ENCODE measurements at places on chromosomes 7 and 10.

GRCh38 chr7:101161692-101162471 is 3.5 kb downstream of the VGF start:
- DNase-seq, result no peak

DNA sequence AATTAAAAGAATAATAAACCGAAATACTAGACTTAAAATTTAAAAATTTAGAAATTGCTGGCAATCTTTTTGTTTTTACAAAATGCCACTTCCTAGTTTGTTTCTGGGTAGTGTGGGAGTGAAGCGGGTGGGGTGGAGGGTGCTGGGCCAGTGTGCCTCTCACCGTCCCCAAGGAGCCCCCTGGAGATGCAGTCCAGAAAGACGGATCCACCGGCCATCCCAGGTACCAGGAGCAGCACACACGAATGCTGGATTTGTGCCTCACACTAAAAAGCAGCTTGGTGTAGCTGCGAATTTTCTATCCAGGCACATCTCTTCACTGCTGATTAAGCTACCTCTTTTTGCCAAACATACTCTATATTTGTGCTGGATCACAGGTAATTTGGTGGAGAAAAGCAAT is 618.1 kb downstream of the DNAJB6 start:
- DNase-seq, result no peak

DNA sequence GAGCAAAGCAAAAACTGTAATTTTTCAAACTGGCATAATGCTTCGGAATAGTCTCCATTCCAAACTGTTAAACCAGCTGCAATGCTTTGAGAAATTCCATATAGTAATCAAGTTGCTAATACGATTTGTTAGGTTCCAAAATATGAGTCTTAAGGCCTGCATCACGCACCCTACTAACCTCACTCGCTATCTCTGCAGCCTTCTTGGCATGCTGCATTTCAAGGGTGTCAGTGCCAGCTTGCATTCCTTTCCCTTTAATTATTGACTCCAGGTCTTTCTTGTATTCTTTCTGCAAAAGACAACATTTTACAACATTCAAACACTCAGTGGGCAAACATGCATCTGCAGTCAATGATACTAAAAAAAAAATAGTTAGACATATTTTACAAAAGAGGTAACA is 61.8 kb downstream of the NEBL start:
- DNase-seq, result no peak

DNA sequence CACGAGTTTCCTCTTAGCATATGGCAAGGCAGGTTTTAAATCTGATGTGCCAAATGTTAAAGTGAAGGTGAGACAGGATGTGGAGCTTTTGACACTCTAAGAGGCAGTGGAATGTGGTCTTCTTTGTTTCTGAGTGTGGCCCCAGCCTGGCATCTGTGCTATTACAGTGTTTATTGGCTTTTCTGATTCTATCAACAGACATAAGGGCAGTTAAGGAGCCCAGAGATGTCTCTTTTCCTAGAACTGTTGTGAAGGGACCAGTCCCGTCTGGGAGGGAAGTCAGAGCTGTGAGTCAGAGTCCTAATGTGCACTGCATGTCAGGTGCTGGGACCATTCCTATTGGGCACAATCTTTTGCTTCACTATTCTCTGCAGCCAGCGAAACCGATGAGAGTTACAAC is 32.5 kb downstream of the TRUB1 start:
- DNase-seq, result no peak

GRCh38 chr7:37332243-37333016 is 116.2 kb downstream of the ELMO1 start:
- DNase-seq, result no peak

GRCh38 chr7:66539902-66540375 is 88.7 kb upstream of the KCTD7 start:
- DNase-seq, result no peak

DNA sequence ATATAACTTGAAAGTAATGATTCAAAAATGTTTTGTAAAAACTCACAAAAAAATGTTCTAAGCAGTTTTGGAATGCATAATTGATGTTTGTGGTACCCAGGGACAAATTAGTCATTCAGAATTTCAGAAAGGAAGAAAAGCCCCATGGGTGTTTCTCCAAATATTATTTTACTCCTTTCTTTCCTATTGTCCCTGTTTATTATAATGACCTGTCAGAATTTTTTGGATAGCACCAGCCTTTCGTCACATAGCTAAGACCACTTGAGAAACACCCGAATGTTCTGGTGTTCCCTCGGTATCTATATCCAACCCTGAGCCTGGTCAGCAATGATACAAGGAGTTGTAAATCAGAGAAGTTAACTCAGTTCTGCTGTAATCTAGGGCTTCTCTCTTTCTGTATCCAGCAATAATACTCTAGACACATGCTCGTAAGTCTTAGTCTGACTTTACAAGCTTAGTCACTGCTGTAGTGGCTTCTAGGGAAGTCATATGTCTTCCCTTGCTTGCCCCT is 64.8 kb upstream of the MEOX2 start:
- no peak for DNase-seq

DNA sequence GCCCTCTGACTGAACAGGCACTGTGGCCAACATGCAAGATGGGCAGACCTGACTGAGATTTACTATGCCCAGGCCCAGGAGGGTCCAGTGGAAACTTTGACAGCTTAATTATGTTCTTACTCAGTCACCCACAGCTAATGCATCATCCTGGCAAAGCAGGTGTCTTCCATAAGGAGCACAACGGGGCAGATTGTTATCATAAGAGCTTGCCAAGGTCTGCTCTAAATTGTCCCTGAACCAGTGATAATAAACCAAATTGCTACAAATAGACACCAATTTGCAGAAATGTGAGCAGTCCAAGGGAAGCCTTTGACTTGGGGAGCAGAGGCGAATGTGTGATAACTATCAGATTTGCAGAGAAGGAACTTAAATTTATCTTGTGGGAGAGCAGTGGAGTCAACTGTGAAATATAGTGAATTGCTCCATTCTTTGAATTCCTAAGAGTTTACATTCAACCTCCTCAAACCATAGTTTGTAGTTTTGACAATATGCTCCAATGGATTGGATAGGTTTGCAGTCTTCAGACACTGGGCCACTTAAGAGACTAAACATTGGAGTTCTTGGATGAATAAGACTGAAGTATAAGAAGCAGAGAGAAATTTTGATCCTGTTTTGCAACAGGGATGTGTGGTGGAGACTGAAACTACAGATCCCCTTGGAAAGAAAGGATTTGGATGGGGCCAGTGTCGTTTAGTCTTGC is 494.7 kb downstream of the CCSER2 start:
- DNase-seq, result no peak

All from neural crest cell (in vitro differentiated cells).